CD4-positive, alpha-beta T cell (primary cell): ENCODE measurements at places on chromosomes 4 and X.

- DNase-seq: no peak
- H3K36me3 ChIP-seq: no peaks in the 10 kb centered on the region
- no peak overlapping the region for H3K27ac ChIP-seq
- no peak overlapping the region for H3K4me3 ChIP-seq
- no peaks in the 10 kb centered on the region for H3K4me1 ChIP-seq
These were observed 51.3 kb upstream of the LEF1 start for GRCh38 chr4:108219998-108220397.

DNA sequence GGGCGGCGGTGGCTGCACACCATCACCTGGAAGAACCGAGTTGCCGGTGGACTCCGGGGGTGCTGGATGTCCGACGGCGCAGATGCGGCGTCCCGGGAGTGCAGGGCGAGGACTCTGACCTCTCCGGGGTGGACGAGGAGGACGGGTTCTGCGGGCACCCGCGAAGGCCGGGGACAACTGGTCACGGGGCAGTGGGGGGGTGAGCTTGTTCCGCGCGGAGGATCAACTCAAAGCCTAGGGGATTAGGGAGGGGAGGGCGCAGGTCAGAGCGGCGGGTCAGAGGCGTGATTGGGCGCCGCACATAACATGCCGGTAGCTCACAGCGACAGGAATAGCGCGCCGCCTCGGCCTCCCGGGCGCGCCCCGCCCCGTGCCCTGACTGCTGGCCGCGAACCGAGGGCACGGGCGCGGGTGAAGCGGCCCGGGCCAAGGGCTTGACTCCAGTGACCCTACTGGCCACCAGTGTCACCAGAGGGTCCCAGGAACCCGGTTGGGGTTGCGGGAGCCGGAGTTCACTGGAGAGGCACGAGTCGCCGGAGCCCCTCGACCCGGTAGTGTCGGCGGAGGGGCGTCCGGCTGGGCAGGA is at the start of gene KLHL34:
TSS of gene KLHL34 (minus strand) at position 179 of the 586 bp plus-strand sequence. CDS start 542 bp downstream, outside the sequence.
- H3K4me3 ChIP-seq: peak within 1 kb of the TSS; percentile 58
- no peaks in the 10 kb centered on the region for H3K27me3 ChIP-seq
- peaks cover 5% of the 10 kb centered on the region for H3K4me1 ChIP-seq
- DNase-seq: no peak
- H3K36me3 ChIP-seq: no peaks in the 10 kb centered on the region

GRCh38 chr4:147309434-147309833 is 171.5 kb upstream of the EDNRA start:
- DNase-seq: no peak
- no peaks in the 10 kb centered on the region for H3K36me3 ChIP-seq
- no peaks in the 10 kb centered on the region for H3K4me1 ChIP-seq
- H3K27ac ChIP-seq: no peak overlapping the region
- no peaks in the 10 kb centered on the region for H3K27me3 ChIP-seq
- H3K4me3 ChIP-seq: no peak overlapping the region

GRCh38 chrX:11543249-11543648 is 122.5 kb downstream of the ARHGAP6 start:
- no peaks in the 10 kb centered on the region for H3K4me1 ChIP-seq
- no peaks in the 10 kb centered on the region for H3K36me3 ChIP-seq
- no peak overlapping the region for H3K27ac ChIP-seq
- H3K4me3 ChIP-seq: no peak overlapping the region
- no peaks in the 10 kb centered on the region for H3K27me3 ChIP-seq
- no peak for DNase-seq

DNA sequence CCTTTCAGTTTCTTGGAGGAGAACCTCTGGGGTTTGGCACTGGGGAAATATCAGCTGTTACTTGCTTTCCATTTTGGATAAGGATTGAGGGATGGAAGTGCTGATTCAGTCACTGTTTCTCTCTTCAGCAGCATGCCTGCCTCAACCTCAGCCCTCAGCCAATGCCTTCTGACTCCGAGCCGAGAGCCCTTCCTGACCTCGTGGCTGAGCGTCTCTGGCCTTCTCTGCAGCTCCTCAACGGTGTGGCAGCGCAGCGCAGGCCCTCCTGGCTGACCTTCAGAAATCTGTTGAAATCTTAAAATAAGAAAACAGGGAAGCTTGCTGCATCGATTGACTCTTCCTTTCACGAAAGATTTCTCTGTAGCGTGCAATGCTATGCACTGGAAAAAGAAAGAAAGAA is 434.3 kb upstream of the FAT1 start:
- H3K4me1 ChIP-seq: no peaks in the 10 kb centered on the region
- no peak overlapping the region for H3K27ac ChIP-seq
- DNase-seq: no peak
- H3K4me3 ChIP-seq: no peak overlapping the region

GRCh38 chr4:61877266-61877665 is 677.1 kb downstream of the ADGRL3 start:
- no peaks in the 10 kb centered on the region for H3K36me3 ChIP-seq
- no peak for DNase-seq
- H3K4me3 ChIP-seq: no peak overlapping the region
- no peak overlapping the region for H3K27ac ChIP-seq
- H3K27me3 ChIP-seq: no peaks in the 10 kb centered on the region
- no peaks in the 10 kb centered on the region for H3K4me1 ChIP-seq

DNA sequence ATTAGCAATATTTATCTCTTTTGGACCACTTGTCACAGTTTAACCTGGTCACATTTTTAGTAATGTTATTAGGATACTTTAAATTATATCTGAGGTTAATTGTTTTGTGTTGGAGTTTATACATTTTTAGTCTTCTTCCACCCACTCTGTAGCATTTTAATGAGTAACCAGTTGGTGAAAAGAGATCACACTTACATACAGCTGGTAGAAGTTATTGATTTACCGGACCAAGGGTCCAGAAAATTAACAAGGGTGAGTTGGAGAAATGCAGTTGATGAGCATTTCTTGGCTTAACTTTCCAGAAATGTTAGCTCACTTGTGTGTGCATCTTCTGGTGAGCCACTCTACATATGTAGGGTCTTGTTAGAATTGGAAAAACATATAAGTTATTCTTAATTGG is 219.6 kb downstream of the GRXCR1 start:
- H3K4me1 ChIP-seq: no peaks in the 10 kb centered on the region
- no peaks in the 10 kb centered on the region for H3K36me3 ChIP-seq
- H3K4me3 ChIP-seq: no peak overlapping the region
- no peak overlapping the region for H3K27ac ChIP-seq

GRCh38 chr4:176834531-176834930 is 41.8 kb upstream of the VEGFC start:
- DNase-seq: no peak
- H3K4me3 ChIP-seq: no peak overlapping the region
- no peaks in the 10 kb centered on the region for H3K4me1 ChIP-seq
- H3K27ac ChIP-seq: no peak overlapping the region
- H3K27me3 ChIP-seq: no peaks in the 10 kb centered on the region

- peaks cover 55% of the 10 kb centered on the region for H3K36me3 ChIP-seq
- no peak for DNase-seq
- H3K4me1 ChIP-seq: no peaks in the 10 kb centered on the region
- no peak overlapping the region for H3K4me3 ChIP-seq
- H3K27ac ChIP-seq: no peak overlapping the region
These were observed 26.0 kb upstream of the NUP54 start for GRCh38 chr4:76174216-76174615.

GRCh38 chrX:11408783-11409182 is 115.6 kb downstream of the AMELX start:
- H3K27me3 ChIP-seq: no peaks in the 10 kb centered on the region
- no peaks in the 10 kb centered on the region for H3K4me1 ChIP-seq
- no peak overlapping the region for H3K27ac ChIP-seq
- DNase-seq: no peak

- H3K4me3 ChIP-seq: no peak overlapping the region
- H3K36me3 ChIP-seq: no peaks in the 10 kb centered on the region
- no peaks in the 10 kb centered on the region for H3K4me1 ChIP-seq
- no peak for DNase-seq
- no peak overlapping the region for H3K27ac ChIP-seq
These were observed 412.2 kb downstream of the PPP3CA start for GRCh38 chr4:100935090-100935489.

GRCh38 chr4:2298532-2298991 is 36.7 kb upstream of the MXD4 start:
- DNase-seq: no peak
- H3K36me3 ChIP-seq: peaks cover 4% of the 10 kb centered on the region
- H3K27me3 ChIP-seq: no peaks in the 10 kb centered on the region
- H3K27ac ChIP-seq: no peak overlapping the region
- H3K4me1 ChIP-seq: peaks cover 27% of the 10 kb centered on the region

DNA sequence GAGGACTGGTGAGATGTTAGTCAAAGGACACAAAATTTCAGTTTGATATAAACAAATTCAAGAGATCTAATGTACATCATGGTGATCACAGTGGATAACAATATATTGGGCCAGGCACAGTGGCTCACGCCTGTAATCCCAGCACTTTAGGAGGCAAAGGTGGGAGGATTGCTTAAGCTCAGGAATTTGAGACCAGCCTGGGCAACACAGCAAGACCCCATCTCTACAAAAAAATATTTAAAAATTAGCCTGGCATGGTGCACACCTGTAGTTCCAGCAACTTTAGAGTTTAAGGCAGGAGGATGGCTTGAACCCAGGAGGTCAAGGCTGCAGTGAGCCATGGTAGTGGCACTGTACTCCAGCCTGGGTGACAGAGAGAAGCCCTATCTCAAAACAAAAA is 8.7 kb downstream of the SCARB2 start:
- no peaks in the 10 kb centered on the region for H3K36me3 ChIP-seq
- peaks cover 15% of the 10 kb centered on the region for H3K4me1 ChIP-seq
- no peaks in the 10 kb centered on the region for H3K27me3 ChIP-seq
- H3K4me3 ChIP-seq: no peak overlapping the region
- no peak overlapping the region for H3K27ac ChIP-seq

DNA sequence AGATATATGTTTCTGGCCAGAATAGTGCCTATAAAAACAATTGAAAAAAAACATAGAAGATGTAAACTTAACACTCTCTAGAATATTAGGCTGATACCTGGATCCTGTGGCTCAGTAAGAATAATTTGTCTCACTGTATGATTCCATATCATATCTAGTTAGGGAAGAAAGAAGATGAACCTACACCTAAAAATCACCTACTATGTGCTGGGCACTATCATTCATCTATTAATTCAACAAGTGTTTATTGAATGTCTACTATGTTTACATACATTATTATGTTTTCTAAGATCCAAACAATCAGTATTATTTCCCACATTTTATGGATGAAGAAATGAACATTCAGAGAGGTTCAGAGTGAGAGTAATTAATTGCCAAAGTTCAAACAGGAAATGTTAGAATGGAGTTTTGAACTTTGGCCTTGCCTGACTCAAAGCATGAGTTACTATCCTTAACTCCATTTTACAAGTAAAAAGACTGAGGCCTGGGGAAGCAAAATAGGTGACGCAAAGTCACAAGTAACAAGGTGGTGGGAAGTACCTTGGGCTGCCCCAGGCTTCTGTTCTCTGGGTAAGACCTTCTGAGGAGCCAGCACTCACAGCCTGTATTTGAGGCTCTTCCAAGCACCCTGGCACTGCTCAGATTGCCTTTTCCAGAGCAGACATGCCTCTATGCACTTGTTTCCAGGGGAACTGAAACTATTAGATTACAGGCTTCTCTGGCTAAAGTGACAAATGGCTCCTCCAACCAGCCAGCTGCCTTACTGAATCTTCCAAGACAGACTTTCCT is 111.1 kb upstream of the ACSL4 start:
- no peaks in the 10 kb centered on the region for H3K27me3 ChIP-seq
- H3K4me1 ChIP-seq: peaks cover 4% of the 10 kb centered on the region
- H3K4me3 ChIP-seq: no peak overlapping the region
- H3K36me3 ChIP-seq: no peaks in the 10 kb centered on the region

- no peak within 1 kb of the TSS for H3K27ac ChIP-seq
- no peaks in the 10 kb centered on the region for H3K27me3 ChIP-seq
- no peak within 1 kb of the TSS for H3K4me3 ChIP-seq
- no peak for DNase-seq
- H3K4me1 ChIP-seq: peaks cover 5% of the 10 kb centered on the region
These were observed at the start of gene HPGDS for GRCh38 chr4:94342694-94343093. Gene HPGDS, minus strand, starts transcription at chr4:94342836. Its CDS starts 8,207 bp downstream, at chr4:94334629.

DNA sequence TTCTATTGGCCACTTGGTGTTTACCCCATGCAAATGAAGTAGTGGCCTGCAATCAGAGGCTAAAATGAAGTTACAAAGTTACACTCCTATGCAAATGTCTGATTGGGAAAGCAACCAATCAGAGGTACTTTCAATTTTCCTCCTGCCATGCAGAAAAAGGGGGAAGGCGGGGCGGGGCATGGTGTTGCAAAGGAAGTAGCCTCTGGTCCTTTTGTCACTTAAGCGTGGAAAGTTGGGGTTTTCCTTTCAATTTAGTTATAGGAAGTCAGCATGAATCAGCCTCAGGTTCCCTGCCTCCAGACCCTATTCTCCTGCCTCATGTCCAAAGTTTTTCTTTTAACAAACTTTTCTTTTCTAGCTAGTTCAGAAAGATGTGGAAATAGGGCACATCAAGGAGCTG is 69.3 kb downstream of the GPC4 start:
- H3K4me3 ChIP-seq: no peak overlapping the region
- H3K36me3 ChIP-seq: no peaks in the 10 kb centered on the region
- no peak for DNase-seq
- no peaks in the 10 kb centered on the region for H3K4me1 ChIP-seq
- H3K27ac ChIP-seq: no peak overlapping the region

DNA sequence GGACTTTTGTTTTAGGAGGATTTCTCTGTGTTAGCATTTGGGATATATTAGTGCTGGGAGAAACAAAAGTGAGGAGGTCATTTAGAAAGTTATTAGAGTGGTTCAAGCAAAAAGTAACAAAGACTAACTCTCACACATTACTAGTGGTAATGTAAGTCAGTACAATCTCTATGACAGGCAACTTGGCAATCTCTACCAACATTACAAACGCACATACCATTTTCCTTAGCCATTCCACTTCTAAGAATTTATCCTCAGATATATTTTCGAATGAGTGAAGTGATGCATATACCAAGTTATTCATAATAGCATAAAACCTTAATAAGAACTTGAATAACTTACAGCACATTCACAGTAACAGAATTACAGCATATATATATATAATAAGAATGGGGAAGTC is 146.2 kb downstream of the PRSS12 start:
- no peaks in the 10 kb centered on the region for H3K4me1 ChIP-seq
- no peak overlapping the region for H3K4me3 ChIP-seq

DNA sequence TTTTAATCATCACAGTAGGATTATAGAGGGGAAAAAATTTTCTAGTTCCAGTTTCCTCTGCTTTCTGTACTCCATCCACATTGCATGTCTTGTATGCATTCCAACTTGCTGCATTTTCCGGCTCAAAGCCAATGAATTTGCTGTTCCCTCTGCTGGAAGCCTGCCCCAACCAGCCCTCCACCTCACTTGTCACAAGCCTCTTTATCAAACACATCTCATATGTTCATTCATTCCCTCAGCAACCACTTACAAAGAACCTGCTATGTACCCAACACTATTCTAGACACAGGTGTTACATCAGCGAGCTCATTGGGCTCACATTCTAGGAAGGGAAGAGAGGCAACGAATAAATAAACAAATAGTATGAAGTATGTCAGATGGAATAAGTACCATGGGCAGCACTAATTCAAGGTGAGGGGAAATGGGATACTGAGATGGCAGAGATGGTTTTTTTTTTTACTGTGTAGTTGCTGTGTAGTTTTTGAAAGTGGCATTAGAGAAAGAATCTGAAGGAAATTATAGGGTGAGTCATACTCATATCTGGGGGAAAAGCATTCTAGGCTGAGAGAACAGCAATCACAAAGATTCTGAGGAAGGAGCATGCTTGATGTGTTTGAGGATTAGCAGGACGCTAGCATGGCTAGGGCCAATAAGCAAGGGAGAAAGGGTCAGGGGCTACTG is 332.5 kb downstream of the PDGFC start:
- H3K27ac ChIP-seq: no peak overlapping the region
- no peak for DNase-seq
- H3K4me1 ChIP-seq: no peaks in the 10 kb centered on the region
